T-cell (primary cell): ENCODE measurements at places on chromosomes 1 and 21. TPM values are rescaled to one million over a fixed set of nuclear protein-coding genes. Genes with fewer than 3 reads are reported as not detected.

The PDE9A gene
- 18.3 TPM for total RNA-seq

The TAS1R1 gene
- not detected for total RNA-seq

The HES5 gene
- total RNA-seq: not detected

The LAMB3 gene
- total RNA-seq: 0.26 TPM

The PAX7 gene
- not detected for total RNA-seq

The CYP4Z1 gene
- not detected for total RNA-seq

The BEND5 gene
- total RNA-seq: 4.1 TPM

The UBL4B gene
- total RNA-seq: not detected

The KCNJ10 gene
- total RNA-seq: 0.22 TPM

The DNM3 gene
- total RNA-seq: 2.4 TPM

The SYT6 gene
- total RNA-seq: not detected

The RUNX3 gene
- 142 TPM for total RNA-seq

The IARS2 gene
- 35.5 TPM for total RNA-seq

The TBX15 gene
- total RNA-seq: not detected

The C1orf141 gene
- not detected for total RNA-seq

The COA6 gene
- 28.2 TPM for total RNA-seq

The AIRE gene
- not detected for total RNA-seq

The KCNE2 gene
- total RNA-seq: not detected

The REG4 gene
- total RNA-seq: 4.6 TPM

The TCHH gene
- total RNA-seq: not detected

The CDK18 gene
- 2.1 TPM for total RNA-seq

The SUSD4 gene
- 1.3 TPM for total RNA-seq

The AMY1C gene
- not detected for total RNA-seq

The MAD2L2 gene
- total RNA-seq: 22.4 TPM

The CSF3R gene
- total RNA-seq: 2.0 TPM

The IFI44 gene
- total RNA-seq: 28.9 TPM

The RIIAD1 gene
- not detected for total RNA-seq

The HPDL gene
- total RNA-seq: 1.4 TPM

The KRTAP13-2 gene
- total RNA-seq: not detected

The CNR2 gene
- 1.5 TPM for total RNA-seq

The PLA2G2A gene
- total RNA-seq: not detected

The F13B gene
- not detected for total RNA-seq
